ENCODE measurements at places on chromosomes 11 and 22.
A peak's percentile ranks its signal among the peaks of the same experiment; 100 is the strongest.

- DNase-seq, result no peak
Measured at GRCh38 chr11:109435121-109435742, 13.2 kb downstream of the C11orf87 start.

- DNase-seq, result peak; percentile 54
Measured at GRCh38 chr11:65150509-65151299, 16.4 kb upstream of the SYVN1 start.

GRCh38 chr11:46038529-46038928 lies 82.7 kb downstream of the PHF21A start:
- no peak for DNase-seq

DNA sequence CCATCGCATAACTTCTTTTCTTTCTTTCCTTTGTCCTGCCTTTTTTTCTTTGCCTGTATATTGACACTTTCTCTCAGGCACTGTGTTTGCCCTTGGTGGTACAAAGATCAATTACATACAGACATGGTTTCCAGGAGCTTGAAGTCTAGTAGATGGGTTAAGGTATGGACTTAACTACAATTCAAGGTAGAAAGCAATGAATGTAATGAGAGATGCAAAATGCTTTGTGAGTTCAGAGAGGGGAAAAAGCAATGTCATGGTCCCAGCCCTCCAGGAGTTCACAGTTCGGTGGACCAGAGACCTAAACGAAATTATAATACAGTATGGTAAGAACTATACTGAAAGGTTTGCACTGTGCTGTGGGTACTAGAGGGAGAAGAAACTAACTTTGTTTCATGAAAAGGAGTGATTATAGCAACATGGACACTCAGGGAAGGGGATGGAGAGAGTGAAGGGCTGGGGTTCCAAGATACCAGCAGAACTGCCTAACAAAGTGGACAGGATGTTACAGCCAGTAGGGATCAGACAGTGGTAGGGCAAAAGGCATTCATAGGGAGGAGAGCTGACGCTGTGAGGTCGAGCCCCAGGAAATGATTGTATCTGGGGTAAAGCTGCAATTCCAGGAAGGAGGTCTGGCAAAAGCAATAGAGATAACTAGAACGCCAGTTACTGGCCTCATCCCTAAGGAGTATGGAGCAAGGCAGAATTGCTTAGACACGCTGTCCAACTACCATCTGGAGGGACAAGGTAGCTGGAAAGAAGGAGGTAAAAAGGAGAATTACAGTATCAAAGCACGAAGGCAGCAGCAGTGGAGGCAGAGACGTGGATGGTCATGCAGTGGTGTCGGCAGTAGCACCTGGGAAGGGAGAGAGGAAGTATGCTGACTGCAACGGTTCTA lies 158.3 kb upstream of the MTMR2 start:
- DNase-seq, result peak; percentile 74

- peak; percentile 79 for DNase-seq
Measured at GRCh38 chr11:63670433-63671321, 499 bp downstream of the ATL3 start.

- no peak for DNase-seq
Measured at GRCh38 chr11:82959987-82960778, 58.6 kb downstream of the DDIAS start.

- no peak for DNase-seq
Measured at GRCh38 chr11:120147094-120147949, 9.4 kb upstream of the TRIM29 start.

GRCh38 chr22:47168441-47168840 lies 406.0 kb downstream of the TBC1D22A start:
- no peak for DNase-seq

All from amniotic epithelial cell (primary cell).